ENCODE measurements at places on chromosomes 13 and 19.

DNA sequence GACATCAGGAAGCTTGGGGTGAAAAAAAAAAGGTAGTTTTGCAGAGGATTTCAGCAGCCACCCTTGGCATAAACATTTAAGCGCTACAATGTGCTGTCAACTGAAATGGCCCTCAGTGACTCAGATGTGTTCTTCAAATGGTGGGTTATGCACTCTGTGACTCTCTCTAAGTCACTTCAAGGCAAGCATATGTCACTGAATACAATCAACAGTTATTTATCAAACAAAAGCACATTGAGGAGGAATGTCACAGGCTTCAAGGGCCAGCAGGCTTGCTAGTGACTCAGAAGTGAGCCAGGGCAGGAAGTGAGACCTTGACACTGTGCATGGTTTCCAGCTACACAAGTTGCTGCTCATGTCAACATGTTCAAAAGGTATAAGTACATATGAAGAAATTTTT is 523.7 kb upstream of the HTR2A start:
- DNase-seq = no peak

DNA sequence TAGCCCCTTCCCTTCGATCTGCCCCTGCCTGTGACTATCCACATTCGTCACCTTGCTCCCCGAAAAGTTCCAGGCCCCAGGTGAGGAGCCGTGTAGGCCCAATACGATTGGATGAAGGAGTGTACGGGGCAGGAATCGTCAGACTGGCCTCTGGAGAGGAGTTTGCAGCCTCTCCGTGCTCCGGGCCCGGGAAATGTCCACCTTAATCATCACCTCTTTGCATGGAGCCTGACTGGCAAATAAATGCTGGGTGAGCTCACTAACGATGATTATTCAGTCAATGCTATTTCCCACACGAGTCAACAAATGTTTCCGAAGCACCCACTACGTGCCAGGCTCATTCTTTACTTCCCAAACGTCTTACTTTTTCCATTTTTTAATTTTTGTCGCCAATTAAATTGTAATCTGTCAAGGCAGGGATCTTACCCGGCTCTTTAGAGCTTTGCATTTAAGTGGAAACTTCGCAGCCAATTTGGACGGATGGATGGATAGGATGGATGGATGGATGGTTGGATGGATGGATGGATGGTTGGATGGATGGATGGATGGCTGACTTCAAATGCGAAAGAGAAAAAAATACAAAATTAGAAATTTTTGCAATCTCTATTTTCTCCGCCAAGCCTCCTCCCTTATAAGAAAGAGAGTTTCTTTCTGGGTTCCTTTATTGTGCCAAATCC is 45.8 kb downstream of the TGDS start:
- peak; percentile 71 for DNase-seq

DNA sequence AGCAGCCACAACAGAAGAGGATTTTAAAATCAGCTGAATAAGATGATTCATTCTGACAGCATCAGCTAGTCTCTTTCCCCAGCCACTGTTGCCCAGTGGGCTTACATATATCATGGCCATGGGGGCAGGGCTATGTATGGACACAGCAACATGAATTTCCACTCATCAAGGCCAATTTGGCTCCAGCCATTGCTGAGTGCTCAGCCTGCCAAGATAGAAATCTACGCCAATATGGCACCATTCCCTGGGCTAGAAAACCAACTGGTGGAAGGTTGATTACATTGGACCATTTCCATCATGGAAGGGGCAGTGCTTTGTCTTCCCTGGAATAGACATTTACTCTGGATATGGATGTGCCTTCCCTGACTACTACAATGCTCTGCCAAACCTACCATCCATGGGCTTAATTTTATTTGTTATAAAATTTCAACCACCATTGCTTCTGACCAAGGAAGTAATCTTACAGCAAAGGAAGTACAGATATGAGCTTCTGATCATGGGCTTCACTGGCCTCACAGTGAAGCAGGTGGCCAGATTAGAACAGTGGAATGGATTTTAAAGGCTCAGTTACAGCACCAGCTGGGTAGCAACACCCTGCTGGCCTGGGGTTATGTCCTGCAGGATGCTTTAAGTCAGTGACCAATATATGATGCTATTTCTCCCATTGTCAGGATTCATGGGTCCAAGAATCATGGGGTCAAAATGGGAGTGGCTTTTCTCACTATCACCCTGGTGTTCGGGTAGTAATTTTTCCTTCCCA is 9.8 kb upstream of the ALOX5AP start:
- peak; percentile 31 for DNase-seq

GRCh38 chr13:94329754-94330551 is 149.5 kb downstream of the DCT start:
- peak; percentile 95 for DNase-seq

DNA sequence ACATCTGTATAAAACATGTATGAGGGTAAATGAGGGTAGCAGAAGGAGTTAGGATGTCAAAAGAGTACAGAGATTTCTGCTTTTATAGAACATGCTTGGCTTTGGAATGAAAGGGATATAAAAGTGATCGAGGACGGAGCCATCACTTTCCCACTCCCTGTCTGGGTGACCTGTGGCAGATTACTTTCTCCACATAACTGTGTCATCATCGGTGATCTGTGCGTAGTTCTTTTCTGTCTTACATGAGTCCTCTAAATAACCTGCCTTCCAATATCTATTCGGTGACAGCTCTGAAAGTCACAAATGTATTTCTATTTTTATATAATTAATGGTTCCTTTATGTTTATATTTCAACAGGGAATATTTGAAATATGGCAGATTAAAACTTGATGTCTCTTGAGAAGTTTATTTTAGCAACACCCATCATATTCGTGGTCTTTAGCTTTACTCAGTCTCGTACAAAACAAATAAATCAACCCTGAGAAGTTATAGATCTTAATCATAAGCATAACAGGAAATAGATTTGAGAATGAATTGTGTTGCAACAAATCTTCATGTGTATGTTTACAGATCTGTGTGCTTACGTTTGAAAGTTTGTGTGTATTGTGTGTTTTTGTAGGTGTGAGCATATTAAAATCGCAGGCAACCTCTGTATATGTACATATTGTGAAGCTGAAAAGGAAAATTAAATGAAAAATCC is 1094.3 kb downstream of the EFNB2 start:
- peak; percentile 31 for DNase-seq

DNA sequence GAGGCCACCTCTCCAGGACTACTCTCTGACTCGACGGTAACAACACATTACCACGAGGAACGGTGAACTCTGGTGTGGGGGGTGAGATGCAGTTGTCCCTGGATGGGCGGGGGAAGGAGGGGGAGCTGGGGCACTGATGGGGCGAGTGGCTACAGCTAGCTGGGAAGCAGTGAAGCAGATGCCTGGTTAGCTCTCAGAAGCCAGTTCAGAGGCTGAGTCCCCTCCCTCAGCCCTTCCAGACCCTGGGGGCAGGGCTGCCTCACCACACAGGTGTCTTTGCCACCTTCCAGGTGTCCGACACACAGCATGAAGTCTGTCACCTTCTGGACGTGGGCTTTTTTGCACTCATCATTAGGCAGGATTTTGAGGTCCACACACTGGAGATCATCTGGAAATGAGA is 4.0 kb downstream of the KLK1 start:
- no peak for DNase-seq

- DNase-seq = peak; percentile 60
Observed at GRCh38 chr13:24693862-24694471, 13.8 kb downstream of the ATP12A start.

- no peak for DNase-seq
Observed at GRCh38 chr19:44806291-44806690, 2.6 kb upstream of the BCAM start.

GRCh38 chr13:28753208-28753892 is 34.6 kb upstream of the SLC46A3 start:
- peak; percentile 93 for DNase-seq

- no peak for DNase-seq
Observed at GRCh38 chr19:33039815-33040214, 24.9 kb downstream of the RHPN2 start.

- DNase-seq = no peak
Observed at GRCh38 chr19:31883296-31883990, 462.0 kb upstream of the ZNF507 start.

- DNase-seq = no peak
Observed at GRCh38 chr13:75385708-75386083, 96.3 kb downstream of the TBC1D4 start.
